ENCODE measurements at places on chromosomes 11 and 22.

DNA sequence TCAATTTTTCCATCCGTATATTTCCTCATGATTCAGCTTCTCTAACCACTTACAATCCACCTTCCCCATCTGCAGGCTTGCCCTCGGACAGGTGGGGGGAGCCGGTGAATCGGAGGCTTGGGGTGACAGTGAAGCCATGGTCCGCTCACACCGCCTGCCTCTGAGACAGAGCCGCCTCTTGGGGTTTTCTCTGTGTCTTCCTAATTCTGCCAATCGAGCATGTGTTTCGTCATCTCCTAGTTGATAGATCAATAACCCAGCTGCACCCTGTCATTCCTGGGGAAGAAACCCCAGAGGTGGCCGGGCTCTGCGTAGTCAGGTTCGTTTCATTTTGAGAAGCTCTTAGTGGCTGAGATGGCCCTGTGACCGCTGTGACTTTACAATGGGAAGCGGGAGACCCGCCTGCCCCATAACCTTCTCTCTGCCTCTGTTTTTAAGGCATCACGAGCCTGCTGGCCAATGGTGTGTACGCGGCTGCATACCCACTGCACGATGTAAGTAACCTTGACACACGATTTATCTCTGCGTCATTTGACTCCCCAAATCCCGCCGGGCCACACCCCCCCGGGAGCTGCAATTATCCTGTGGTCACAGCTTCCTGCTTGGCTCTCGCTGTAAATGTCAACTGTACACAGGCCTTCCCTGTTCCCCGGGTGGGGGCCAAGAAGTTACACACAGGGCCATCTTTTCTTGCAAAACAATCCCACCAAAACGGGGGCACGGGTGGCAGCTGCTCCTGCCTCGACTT is 33.3 kb downstream of the ANO1 start:
- DNase-seq: no peak

DNA sequence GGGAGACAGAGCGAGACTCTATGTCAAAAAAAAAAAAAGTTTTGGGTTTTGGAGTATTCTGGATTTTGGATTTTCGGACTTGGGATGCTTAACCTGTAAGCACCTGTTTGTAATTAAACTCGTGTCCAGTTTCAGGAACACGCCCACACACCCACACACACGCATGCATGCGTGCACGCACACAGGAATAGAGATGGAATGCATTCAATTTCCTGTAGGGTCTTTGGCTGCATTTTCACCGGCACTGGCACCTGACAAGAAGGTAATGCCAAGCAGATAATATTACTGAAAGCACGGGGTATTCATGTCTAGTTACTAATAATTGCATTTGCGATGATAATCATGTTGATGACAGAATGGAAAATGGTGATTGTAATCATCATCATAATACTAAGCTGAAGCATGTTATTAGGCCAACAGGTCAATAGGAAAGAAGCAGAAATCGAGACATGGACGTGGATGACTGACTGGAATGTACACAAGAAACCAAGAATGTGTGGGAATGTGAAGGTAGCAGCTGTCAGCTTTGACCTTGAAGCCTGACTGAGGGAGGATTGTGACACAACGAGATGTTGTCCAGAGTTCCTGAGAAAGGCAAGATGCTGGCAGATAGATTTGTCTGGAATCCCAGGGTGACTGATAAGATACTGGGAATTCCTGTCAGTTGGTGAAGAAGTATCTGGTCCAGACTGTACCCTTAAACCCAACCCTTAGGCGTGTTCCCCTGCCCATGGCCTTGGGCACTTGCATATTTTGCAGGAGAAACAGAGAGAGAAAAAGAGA is 108.6 kb downstream of the SYN3 start:
- DNase-seq: no peak

- no peak for DNase-seq
These were observed 91.7 kb upstream of the LMO1 start for GRCh38 chr11:8355416-8355742.

GRCh38 chr11:57798905-57799559 is 37.4 kb downstream of the CTNND1 start:
- no peak for DNase-seq

GRCh38 chr11:126776119-126776518 is 224.5 kb downstream of the KIRREL3 start:
- DNase-seq: no peak

All from anterior cingulate cortex (tissue), 58 donors.